ENCODE measurements at places on chromosomes 6 and 20. TPM values are rescaled to one million over a fixed set of nuclear protein-coding genes. Genes with fewer than 3 reads are reported as not detected.

DNA sequence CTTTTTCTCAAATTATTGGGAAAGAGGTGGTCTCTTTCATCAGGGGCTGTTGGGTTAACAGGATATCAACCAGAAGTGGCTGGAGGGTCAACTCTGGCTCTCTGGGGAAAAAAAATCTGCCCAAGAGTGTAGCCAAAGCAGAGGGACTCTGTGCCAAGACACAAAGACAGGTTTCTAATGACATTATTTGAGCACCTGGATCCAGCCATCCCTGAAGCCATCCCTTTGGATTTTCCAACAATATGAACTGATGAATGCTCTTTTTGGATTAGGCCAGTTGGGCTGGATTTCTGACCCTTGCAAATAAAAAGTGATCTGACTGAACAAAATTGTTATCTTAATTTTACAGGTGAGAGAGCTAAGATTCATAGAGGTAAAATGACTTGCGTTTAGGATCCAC lies 88.7 kb downstream of the KCNB1 start:
- no peak for DNase-seq

DNA sequence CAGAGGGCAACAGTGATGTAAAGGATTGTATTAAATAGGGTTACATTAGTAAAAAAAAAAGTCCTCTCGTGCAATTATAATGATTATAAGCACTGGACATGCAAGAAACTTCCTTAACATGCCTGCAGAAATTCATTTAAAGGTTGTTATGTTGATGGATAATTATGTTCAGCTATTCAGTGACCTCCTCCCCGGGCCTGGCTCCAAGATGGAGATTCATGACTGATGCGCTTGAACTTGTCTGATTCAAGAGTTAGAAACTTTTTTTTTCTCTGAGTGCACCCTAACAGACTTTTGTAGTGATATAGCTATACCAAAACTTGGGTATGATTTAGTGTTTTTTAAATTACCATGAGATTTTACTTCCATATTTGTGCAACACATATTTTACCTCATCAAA lies 1170.0 kb upstream of the CITED2 start:
- no peak for DNase-seq

- DNase-seq, result no peak
Observed at GRCh38 chr6:143807103-143807772, 35.9 kb upstream of the LTV1 start.

DNA sequence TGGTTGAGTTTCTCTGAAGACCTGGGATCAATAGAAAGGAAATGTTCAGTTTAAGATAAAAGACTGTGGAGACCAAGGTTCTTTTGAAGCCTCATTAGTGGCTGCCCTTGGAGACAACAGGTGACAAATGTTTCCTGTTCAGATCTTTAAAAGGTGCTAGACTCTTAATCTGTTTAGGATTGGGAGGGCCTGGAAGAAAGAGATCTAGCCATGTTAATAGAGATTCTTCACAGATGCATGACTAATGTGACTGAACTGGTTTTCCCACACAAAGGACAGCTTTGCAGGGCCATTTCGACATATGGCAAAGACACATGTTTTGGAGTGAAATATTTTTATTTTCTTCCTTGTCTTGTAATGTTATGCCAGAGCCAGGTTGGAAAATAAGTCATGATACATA lies 82.2 kb downstream of the WDR27 start:
- DNase-seq, result peak; percentile 24

DNA sequence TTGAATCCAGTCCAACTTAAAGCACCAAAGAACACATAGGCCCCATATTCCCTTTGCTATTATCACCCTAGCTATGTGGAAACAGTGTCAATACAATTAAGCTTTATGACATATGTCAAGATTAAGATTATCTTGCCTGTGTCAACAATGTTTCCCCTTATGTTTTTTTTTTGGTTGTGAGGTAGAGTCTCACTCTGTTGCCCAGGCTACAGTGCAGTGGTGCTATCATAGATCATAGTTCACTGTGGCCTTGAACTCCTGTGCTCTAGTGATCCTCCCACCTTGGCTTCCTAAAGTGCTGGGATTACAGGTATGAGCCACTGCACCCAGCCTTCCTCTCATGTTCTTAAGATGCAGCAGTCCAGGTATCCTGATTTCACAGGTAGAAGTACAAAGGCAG lies 17.8 kb downstream of the AFG1L start:
- no peak for DNase-seq

DNA sequence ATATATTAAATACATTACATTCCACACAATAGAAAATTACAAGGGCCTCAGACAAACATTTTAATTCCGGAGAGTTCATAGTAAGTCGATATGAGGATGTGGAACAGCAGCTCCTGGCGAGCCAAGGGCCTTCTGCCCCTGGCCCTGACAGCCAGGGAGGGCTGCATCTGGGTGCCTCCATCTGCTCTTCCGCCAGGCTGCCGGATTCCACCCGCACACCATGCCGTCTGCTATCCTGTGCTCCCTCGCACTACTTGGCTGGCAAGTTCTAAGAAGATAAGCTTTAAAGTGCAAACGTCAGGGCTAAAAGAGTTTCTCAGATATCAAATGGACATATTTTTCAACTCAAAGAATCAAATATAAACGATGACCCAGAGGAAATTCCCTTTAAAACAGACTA lies 656.3 kb upstream of the NOX3 start:
- DNase-seq, result no peak

DNA sequence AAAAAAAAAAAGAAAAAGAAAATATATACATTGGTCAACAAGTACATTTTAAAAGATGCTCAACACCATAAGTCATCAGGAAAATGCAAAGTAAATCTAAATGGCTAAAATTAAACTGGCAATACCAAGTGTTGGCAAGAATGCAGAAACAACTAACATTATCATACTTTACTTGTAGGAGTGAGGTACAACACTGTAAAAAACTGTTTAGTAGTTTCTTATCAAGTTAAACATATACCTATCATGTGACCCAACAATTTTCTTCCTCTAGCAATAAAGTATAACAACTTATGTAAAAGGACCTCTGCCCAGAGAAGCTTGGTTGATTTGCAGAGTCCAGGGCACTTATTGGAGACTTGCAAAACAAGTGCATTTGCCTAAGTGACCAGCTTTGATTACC lies 40.4 kb downstream of the LMBRD1 start:
- no peak for DNase-seq

DNA sequence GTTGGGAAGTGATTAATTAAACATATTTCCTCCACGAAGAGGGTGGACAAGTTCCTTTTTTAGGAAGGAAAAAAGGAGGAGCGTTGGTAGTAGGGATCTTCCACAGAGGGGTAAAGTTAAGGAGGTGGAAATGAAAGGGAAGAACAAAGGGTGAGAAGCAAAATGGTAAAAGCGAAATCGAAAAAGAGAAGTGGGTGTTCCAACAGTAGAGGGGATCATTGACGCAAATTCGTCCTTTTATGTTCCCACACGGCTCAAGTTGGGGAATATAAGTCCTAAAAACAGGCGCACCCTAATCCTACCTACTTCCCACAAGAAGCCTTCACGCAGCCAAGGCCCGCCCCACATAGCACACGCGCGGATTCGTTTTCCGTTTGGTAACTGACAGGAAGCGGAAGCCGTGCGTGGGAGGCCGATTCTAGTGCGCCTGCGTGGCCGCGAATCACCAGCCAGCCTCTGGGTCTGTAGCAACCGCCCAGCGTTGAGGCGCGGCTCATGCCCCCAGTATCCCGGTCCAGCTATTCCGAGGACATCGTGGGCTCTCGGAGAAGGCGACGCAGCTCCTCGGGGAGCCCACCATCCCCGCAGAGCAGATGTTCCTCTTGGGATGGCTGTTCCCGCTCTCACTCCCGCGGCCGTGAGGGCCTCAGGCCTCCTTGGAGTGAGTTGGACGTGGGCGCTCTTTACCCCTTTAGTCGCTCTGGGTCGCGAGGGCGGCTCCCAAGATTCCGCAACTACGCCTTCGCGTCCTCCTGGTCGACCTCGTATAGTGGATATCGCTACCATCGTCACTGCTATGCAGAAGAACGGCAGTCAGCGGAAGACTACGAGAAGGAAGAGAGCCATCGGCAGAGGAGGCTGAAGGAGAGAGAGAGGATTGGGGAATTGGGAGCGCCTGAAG lies at the start of gene NKAPL:
TSS of gene NKAPL (plus strand) at position 421 of the 901 bp plus-strand sequence. CDS start at position 496, 75 bp downstream.
- no peak for DNase-seq

DNA sequence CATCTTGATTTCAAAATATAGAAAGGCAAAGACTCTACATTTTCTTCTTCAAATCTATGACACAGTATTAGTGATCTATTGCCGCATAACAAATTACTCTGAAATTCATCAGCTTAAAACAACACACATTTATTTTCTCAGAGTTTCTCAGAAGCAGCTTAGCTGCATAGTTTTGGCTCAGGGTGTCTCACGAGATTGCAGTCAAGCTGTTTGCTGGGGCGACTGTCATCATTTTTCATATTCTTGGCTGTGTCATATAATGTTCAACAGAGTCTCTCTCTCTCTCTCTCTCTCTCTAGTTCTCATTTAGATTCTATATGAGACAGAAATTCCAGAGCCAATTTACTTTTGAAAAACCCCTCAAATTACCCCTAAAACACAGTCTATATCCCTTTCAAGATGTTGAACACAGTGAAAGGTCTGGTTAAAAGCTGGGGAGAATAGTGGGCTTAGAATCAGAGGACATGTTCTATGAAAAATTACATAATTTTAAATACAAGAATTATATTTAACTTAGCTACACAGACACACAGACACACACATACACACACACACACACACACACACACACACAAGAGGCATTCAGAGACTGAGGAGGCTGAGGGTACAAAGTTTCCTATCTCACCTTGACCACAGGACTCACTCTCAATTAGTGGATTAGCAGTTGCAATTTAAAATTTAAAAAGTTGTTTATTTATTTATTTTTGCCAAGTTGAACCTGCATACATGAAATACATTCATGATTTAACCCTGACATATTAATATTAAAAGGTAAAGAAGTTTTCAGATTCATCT lies 86.7 kb downstream of the MKKS start:
- no peak for DNase-seq

GRCh38 chr20:2942439-2942838 lies 69.2 kb downstream of the PTPRA start:
- DNase-seq, result no peak

GRCh38 chr20:41336711-41337492 lies 3.7 kb upstream of the LPIN3 start:
- DNase-seq, result no peak

GRCh38 chr6:11462742-11463397 lies 74.7 kb upstream of the TMEM170B start:
- no peak for DNase-seq

DNA sequence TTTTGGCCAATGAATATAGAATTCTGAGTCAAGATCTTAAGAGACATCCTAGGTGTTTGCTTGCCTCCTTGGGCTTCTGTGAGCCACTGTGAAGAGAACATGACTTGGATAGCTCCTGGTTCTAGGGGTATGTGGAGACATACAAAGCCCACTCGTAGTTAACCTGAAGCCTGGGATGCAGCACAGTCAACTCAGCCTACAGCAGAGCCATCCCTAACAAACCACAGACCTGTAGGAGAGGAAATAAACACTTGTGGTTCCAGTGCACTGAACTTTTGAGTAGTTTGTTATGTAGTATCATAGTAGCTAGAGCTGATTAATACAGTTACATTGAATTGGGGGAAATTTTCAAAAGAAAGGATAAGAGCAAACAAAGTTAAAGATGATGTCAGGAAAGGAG lies 474.4 kb upstream of the HSF2 start:
- DNase-seq, result no peak

- no peak for DNase-seq
Observed at GRCh38 chr6:39221779-39222641, 7.3 kb downstream of the KCNK5 start.

- DNase-seq, result no peak
Observed at GRCh38 chr6:43608807-43609206, 20.3 kb downstream of the GTPBP2 start.

GRCh38 chr6:44762496-44762895 lies 375.0 kb downstream of the CDC5L start:
- DNase-seq, result no peak

DNA sequence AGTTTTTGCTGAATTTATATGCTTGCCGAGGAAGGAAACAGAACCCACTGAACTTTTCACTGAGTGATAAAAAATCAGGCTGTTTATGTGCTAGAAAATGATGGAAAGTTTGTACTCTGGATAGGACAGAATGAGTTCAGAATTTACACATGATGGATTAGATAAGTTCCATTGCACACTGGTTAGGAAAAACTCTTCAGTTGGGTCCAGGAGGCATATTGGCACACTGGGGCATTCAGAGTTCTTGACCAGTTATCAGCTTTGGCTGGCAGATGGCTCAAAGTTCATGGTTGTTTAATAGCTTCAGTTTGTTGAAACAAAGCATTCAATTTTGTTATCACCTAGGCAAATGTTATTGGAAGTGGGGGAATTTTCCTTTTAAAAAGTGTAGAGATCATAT lies 613.3 kb upstream of the SYNCRIP start:
- no peak for DNase-seq

DNA sequence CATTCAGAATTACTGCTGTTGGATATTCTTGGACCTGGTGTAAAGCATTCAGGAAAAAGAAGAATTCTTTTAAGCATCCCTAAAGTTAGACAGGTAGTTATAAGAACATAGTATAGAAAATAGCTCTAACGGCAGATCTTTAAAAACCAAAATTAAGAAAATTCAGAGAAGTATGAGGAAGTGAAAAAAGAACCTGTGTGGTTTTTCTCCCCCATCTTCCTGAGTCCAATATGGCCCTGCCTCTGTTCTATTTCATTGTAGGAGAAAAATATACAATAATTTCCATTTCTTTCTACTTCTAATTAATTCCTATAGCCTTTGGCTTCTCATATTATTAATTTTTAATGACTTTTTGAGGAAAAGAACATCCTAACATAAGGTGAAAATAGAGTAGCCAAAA lies 47.1 kb downstream of the FHL5 start:
- no peak for DNase-seq

- DNase-seq, result no peak
Observed at GRCh38 chr6:118812970-118813369, 81.0 kb upstream of the ASF1A start.

DNA sequence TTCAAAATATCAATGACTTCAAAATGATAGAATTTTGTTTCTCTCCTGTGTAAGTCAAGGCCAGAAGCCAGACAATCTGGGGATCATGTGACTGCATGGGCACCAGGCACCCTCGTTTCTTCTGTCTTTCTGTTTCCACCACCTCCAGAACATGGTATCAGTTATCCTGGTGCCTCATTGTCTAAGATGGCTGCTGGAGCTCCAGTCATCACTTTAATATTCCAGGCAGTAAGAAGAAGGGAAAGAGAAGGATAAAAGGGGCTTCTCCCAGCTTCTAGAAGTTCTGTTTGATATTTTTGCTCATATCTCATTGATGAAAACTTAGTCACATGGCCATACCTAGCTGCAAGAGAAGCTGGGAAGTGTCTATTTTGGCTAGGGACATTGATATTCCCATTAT lies 25.7 kb downstream of the ZNF341 start:
- DNase-seq, result no peak

GRCh38 chr20:31698803-31699718 lies 23.6 kb downstream of the BCL2L1 start:
- DNase-seq, result no peak

Gene AGPAT4
- total RNA-seq, result 34.5 TPM

Gene DEFB124
- not detected for total RNA-seq

Gene POPDC3
- 8.2 TPM for total RNA-seq

Gene TMEM244
- not detected for total RNA-seq

Gene NKX2-4
- total RNA-seq, result not detected

Gene TCF19
- total RNA-seq, result 6.2 TPM

Gene LST1
- total RNA-seq, result not detected

Gene C20orf144
- total RNA-seq, result not detected

Gene VPS16
- total RNA-seq, result 39.6 TPM

Gene SIGLEC1
- total RNA-seq, result not detected

Gene BTN1A1
- not detected for total RNA-seq

Gene DOK5
- total RNA-seq, result 3.1 TPM

Gene ERVFRD-1
- total RNA-seq, result not detected

Gene ADGB
- total RNA-seq, result not detected

Gene PACSIN1
- total RNA-seq, result 0.41 TPM

Gene SLC22A16
- total RNA-seq, result not detected

Gene BPIFB2
- not detected for total RNA-seq

All from neural progenitor cell (in vitro differentiated cells).